ENCODE measurements at places on chromosomes 5 and 9.

- no peak for DNase-seq
Measured at GRCh38 chr5:33261305-33261704, 179.5 kb upstream of the TARS1 start.

- no peak for DNase-seq
Measured at GRCh38 chr5:61801174-61801573, 469.1 kb downstream of the ZSWIM6 start.

DNA sequence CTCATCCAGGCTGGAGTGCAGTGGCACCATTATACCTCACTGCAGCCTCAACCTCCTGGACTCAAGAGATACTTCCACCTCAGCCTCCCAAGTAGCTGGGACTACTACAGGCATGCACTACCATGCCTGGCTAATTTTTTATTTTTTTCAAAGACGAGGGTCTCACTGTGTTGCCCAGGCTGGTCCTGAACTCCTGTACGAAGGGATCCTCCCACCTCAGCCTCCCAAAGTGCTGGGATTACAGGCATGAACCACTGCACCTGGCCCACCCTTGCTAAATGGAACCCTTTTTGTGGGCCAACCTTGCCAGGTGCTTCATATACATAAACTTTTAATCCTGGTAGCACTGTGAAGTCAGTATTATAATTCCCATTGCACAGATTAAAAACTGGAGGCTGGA is 1.0 kb downstream of the GRHPR start:
- no peak for DNase-seq

DNA sequence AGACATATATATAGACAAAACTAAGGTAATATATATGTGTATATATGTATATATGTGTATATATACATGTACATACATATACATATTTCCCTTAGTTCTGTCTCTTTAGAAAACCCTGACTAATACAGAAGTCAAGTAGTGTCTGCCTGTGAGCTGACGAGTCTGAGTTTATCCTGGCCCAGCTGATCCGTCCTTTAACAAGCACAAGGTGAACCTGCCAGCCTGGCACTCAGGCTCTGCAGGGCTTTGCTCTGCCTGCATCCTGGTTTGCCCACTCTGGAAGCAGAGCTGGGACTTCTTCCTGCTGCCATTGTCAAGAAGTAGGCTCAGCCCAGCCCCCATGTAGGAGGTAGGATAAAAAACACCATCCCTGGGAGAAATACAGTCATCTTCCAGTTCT is 388.0 kb downstream of the ICE1 start:
- DNase-seq: no peak

DNA sequence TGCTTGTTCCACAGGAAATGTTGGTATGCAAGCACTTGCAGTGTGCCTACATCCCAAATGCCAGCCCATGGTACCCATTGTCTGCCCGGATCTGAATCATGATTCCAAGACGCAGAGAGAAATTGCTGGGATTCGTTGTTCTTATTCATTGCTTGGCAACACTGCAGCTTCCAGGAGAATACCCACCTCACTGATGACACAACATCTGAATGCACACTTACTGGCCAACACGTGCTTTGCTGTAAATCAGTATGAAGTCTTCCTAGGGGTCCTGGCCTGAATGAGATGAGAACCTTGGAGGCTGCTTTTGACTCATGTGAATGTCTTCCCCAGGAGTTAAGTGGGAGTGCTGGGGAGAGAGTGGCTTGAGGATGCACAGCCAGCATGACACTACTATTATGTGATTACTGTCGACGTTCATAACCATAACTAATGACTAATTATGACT is 11.6 kb downstream of the SRD5A1 start:
- DNase-seq: no peak

- DNase-seq: no peak
Measured at GRCh38 chr5:171427318-171428167, 8.1 kb downstream of the FGF18 start.

GRCh38 chr5:161850491-161850890 is 2.6 kb downstream of the GABRA1 start:
- no peak for DNase-seq

GRCh38 chr9:118784033-118784432 is 585.2 kb downstream of the BRINP1 start:
- no peak for DNase-seq

DNA sequence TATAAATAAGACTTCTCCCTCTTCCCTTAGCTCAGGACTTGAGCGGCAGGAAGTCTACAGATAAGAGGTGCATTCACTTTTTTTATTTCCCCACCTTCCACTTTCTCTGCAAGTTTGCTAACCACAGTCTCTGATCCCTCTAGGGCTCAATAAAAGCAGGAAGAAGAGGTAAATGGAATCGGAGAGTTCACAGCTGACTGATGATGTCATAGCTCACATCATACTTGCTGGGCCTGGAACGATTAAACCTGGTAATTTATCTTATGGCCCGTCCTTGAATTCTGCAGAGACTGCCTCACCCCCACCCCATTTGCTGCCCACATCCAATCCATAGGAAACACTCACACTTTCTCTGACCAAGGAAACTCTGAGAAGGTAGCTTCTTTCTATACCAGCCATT is 62.9 kb downstream of the DRD1 start:
- no peak for DNase-seq
